Spleen (tissue), 13 donors: ENCODE measurements at places on chromosomes 2 and 18. TPM values are rescaled to one million over a fixed set of nuclear protein-coding genes. Genes with fewer than 3 reads are reported as not detected.

Gene SCG2
- not detected for total RNA-seq

Gene MEIS1
- total RNA-seq: 30.4 TPM

Gene SP5
- total RNA-seq: not detected

Gene ANKRD53
- total RNA-seq: 0.39 TPM

Gene CCDC141
- total RNA-seq: 13.4 TPM

Gene POMC
- 2.4 TPM for total RNA-seq

Gene TP53I3
- 13.3 TPM for total RNA-seq

DNA sequence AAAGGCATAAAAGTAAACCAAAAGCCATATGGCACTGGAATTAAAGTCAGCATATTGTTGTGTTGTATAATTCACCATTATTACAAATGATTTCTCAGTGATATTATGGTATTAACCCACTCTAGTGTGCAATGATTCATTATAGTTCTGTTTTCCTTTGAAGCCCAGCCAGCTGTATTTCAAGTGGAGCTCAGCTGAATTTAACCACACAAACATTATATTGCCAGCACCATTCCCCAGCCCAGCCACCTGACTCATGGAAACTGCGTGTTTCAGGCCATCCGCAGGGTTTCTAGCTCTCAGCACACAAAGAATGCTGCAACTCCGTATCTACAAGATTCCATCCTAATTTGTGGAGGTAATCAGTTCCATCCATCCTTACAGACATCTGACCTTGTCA, 166.8 kb upstream of the CHAC2 start:
- H3K4me3 ChIP-seq: no peak overlapping the region
- no peaks in the 10 kb centered on the region for H3K36me3 ChIP-seq
- no peaks in the 10 kb centered on the region for H3K4me1 ChIP-seq
- H3K27ac ChIP-seq: no peak overlapping the region
- DNase-seq: no peak
- no peaks in the 10 kb centered on the region for H3K27me3 ChIP-seq

GRCh38 chr2:98479959-98480524, 35.4 kb downstream of the INPP4A start:
- H3K4me1 ChIP-seq: peaks cover 80% of the 10 kb centered on the region
- no peaks in the 10 kb centered on the region for H3K36me3 ChIP-seq
- peak overlapping the region; percentile 18 for H3K27ac ChIP-seq
- H3K27me3 ChIP-seq: no peaks in the 10 kb centered on the region

GRCh38 chr2:25320077-25320476, 21.6 kb downstream of the DNMT3A start:
- H3K4me1 ChIP-seq: peaks cover 24% of the 10 kb centered on the region
- no peaks in the 10 kb centered on the region for H3K36me3 ChIP-seq
- no peak overlapping the region for H3K27ac ChIP-seq

- H3K4me3 ChIP-seq: no peak overlapping the region
- H3K36me3 ChIP-seq: no peaks in the 10 kb centered on the region
- peak; percentile 54 for DNase-seq
- H3K27ac ChIP-seq: no peak overlapping the region
These were observed 29.9 kb downstream of the TTC32 start for GRCh38 chr2:19871836-19872235.

DNA sequence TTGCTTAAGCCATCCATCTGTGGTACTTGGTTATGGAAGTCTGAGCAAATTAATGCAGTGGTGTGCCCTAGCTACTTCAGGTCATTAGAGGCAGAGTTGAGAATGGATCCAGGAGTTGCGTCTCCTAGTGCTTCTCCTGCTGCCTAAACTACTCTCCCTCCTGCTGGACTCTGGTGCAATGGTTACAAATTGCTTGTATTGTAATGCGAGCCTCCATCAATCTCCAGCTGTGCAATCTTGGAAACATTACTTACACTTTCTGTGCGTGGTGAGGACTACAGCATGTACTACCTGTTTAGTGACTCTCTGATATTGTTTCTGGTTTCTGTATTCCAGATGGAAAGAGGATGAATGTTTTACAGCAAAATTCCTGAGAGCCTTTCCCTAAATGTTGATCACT, 119.0 kb upstream of the CYRIA start:
- no peaks in the 10 kb centered on the region for H3K4me1 ChIP-seq
- no peak overlapping the region for H3K4me3 ChIP-seq
- no peak overlapping the region for H3K27ac ChIP-seq
- no peaks in the 10 kb centered on the region for H3K36me3 ChIP-seq

DNA sequence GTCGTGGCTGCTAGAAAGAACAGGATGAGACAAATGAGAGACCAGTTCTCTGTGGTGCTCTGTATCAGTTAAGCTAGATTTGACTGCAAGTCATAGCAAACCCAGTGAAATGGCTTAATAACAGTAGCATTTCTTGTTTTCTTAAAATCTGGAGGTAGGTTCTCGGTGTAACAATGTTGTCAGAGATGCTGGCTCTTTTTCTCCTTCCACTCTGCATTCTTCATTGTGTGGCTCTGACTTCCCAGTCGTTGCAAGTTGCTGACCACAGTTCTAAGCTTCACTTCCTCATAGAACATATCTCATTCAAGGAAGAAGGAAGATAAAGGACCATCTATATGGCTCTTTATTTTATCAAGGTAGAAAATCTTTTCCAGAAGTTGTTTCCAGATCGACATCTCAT, 7.9 kb upstream of the CKAP2L start:
- DNase-seq: no peak
- H3K36me3 ChIP-seq: no peaks in the 10 kb centered on the region
- no peak overlapping the region for H3K27ac ChIP-seq
- peaks cover 25% of the 10 kb centered on the region for H3K4me1 ChIP-seq
- no peak overlapping the region for H3K4me3 ChIP-seq

- H3K27ac ChIP-seq: no peak overlapping the region
- DNase-seq: no peak
- H3K4me1 ChIP-seq: peaks cover 83% of the 10 kb centered on the region
- no peaks in the 10 kb centered on the region for H3K27me3 ChIP-seq
- H3K36me3 ChIP-seq: peaks cover 38% of the 10 kb centered on the region
- H3K4me3 ChIP-seq: peak overlapping the region; percentile 96
These were observed 1.3 kb downstream of the PRPF40A start for GRCh38 chr2:152715854-152716428.

DNA sequence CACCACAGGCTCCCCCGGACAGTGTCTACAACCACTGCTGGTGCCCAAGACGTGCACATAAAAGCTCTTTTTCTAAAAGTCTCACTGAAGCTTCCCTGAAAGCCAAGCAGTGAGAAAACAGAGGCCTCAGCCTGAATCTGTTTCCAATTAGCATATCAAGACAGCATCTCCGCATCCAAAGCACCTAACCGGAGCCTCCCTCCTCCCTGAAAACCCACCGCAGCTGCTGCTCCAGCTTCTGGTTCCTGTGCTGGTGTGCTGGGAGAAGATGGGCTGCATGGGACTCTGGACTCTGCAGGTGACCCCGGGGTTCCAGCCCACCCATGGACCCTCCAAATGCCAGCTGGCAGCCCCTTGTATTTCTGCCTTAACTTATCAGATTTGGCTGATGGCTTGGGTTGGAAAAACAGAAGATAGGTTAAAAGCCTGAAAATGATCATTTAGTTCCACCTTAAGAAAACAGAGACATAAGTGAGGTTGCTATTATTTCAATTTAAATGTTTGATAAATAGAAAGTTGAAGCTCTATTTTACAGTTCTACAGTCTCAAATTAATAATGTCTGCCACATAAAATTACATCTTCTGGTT, 103.3 kb downstream of the TMEM18 start:
- peaks cover 7% of the 10 kb centered on the region for H3K27me3 ChIP-seq
- no peak for DNase-seq
- H3K36me3 ChIP-seq: no peaks in the 10 kb centered on the region
- no peaks in the 10 kb centered on the region for H3K4me1 ChIP-seq
- no peak overlapping the region for H3K27ac ChIP-seq

DNA sequence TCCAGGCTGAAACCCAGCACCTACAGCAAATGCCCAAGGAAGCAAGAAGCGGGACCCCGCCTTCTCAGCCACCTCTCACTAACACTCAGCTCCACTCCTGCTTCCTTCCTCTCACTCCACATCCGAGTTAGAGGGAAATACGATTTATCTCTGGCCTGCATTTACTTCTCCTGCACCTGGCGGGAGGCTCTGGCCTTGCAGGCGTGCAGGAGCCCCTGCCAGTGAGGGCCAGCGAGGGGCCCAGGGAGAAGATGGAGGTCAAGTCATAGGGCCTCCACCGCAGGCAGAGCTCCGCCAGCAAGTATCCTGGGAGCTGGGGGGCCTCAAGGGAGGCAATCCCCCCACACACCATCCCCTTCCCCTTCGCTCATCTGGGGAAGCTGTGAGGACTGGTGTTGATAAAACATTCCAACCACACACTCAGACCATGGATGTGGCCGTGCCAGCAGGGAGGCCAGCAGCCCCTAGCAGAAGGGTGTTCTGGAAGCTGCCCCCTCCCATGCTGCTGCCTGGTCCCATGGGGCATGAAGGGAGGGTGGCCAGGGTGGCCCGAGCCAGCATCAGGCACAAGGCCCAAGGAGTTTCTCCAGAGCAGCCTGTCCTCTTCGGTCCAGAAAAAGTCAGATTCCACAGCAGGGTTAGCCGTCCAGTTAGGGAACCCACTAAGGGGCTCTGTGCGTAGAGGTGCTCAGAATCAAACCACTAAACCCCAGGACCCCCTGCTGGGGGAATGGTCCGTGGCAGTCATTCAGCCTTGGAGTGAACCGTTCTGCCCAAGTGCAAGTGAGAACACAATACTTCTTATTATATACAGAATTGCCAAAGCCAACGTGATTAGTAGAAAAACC, 91.2 kb downstream of the HDAC4 start:
- peaks cover 16% of the 10 kb centered on the region for H3K4me1 ChIP-seq
- H3K27ac ChIP-seq: peak overlapping the region; percentile 48

- DNase-seq: no peak
- no peak overlapping the region for H3K4me3 ChIP-seq
- H3K4me1 ChIP-seq: no peaks in the 10 kb centered on the region
- no peaks in the 10 kb centered on the region for H3K27me3 ChIP-seq
These were observed 427.6 kb downstream of the BCL11A start for GRCh38 chr2:60125611-60126426.

DNA sequence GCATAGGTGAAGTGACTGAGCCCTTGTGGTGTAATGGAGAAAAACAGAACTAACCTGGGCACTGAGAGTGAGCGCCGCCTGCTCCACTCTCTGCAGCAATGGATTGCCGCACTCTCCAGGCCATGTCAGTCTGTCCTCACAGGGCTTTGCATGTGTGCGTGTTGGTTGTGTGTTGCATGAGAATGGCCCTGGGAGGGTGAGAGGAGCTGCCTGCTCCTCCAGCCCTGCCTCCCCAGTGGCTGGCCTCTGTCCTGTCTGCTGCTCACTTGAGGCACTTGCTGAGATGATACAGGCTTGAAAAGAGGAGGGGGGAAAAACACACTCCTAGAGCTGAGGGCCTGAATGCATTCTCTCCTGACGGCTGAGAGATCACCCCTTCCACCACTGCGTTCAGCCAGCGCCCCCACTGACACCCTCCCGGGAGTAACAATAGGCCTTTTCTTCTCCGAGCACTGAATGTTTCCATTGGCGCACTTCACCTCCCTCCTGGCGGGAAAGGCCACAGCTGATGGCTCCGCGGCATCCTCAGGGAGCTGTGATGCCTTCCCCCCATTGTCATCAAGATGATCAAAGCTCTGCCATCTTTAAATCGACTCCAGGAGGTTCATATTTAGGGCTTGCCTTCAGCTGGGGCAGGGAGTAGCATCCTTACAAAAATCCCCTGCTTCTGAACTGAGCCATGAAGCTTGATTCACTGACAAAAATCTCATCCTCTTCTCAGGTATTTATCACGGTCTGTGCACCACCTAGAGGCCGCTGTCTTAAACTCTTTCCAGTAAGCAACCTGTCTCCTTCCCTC, 49.9 kb upstream of the DAPL1 start:
- DNase-seq: no peak
- no peaks in the 10 kb centered on the region for H3K27me3 ChIP-seq
- H3K27ac ChIP-seq: no peak overlapping the region
- H3K36me3 ChIP-seq: no peaks in the 10 kb centered on the region

DNA sequence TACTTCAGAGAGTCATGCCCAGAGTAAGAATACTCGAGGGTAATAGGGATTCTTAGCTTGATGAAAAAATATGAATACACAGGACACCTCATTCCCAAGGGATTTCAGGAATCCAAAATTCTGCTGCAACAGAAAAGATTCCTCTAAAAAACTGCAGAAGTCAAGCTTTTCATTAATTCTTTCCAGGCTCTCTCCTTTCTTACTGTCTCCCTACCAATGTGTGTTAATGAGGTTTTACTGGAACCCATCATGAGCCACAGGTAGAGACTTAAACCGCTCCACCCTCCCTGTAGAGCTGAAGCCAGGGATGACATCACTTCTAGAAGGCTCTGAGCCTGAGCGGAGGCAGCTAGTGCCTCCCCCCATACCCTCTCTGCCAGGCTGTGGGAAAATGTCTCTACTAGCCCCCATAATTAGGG, 3.4 kb downstream of the SDC1 start:
- peaks cover 31% of the 10 kb centered on the region for H3K4me1 ChIP-seq
- H3K27me3 ChIP-seq: peaks cover 43% of the 10 kb centered on the region
- DNase-seq: no peak

GRCh38 chr2:113791697-113792590, 35.5 kb upstream of the SLC35F5 start:
- no peaks in the 10 kb centered on the region for H3K36me3 ChIP-seq
- peak overlapping the region; percentile 48 for H3K4me3 ChIP-seq
- peaks cover 14% of the 10 kb centered on the region for H3K4me1 ChIP-seq
- H3K27ac ChIP-seq: peak overlapping the region; percentile 65
- no peaks in the 10 kb centered on the region for H3K27me3 ChIP-seq

- no peaks in the 10 kb centered on the region for H3K4me1 ChIP-seq
- H3K36me3 ChIP-seq: peaks cover 58% of the 10 kb centered on the region
- H3K4me3 ChIP-seq: no peak overlapping the region
- H3K27me3 ChIP-seq: no peaks in the 10 kb centered on the region
- no peak for DNase-seq
These were observed 95.9 kb downstream of the FEZ2 start for GRCh38 chr2:36502081-36502480.

DNA sequence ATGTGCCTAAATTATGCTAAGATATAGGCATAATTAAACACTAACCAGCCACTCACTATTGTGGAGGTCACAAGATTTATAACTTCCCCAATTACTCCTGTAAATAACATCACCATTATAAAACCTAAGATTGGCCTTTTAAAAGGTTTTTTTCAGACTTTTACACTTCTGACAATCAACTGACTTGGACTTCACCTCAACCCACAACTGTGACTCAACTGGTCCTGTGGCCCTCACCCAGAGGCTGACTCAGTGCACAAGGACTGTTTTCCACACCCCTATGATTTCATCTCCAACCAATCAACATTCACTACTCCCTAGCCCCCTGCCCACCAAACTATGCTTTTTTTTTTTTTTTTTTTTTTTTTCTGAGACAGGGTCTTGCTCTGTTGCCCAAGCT, 11.6 kb downstream of the TTR start:
- H3K27ac ChIP-seq: no peak overlapping the region
- no peaks in the 10 kb centered on the region for H3K36me3 ChIP-seq
- no peak for DNase-seq
- H3K4me1 ChIP-seq: no peaks in the 10 kb centered on the region
